PC-9 (cell line): ENCODE measurements at places on chromosomes 1 and 21. TPM values are rescaled to one million over a fixed set of nuclear protein-coding genes. Genes with fewer than 3 reads are reported as not detected.

DNA sequence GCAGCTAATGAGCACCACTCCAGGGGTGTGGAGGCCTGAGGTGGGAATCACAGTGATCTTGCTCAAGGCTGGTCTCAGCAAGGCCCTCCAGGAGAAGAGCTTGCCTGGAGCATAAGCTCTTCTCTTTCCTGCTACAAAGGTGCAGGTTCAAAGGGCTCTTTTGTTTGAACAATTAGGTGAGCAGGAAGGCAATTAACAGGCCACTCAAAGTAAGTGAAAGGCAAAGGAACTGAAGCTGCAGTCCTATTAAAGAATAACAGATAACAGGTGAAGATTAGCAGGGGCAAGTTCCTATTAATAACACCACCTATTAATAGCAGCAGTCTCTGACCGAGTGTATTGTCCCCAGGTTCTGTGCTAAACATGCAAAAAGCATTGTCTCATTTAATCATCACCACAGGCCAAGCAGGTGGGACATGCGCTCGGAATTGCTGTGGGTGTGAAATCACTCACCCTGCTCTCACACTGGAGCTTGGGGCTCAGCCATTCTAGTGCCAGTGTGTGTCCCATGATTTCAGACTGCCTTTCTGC, 113.8 kb downstream of the RHOU start:
- DNase-seq = no peak

DNA sequence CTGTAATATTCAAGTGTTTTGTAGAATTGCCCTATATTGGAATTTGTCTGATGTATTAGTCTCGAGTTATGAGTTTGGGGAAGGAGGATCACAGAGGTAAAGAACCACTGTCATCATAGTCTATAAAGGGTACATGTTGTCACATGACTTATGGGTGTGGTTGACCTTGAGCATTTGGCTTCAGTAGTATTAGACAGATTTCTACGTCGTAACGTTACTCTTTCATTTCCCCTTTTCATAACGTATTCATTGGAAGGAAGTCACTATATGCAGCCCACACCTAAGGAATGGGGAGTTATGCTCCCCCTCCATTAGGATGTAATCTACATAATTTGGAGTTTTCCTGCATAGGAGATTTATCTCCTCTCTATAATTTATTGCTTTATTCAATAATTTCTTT, 110.1 kb upstream of the VAV3 start:
- DNase-seq = no peak

GRCh38 chr1:157852476-157852875, 10.9 kb upstream of the CD5L start:
- DNase-seq = no peak

DNA sequence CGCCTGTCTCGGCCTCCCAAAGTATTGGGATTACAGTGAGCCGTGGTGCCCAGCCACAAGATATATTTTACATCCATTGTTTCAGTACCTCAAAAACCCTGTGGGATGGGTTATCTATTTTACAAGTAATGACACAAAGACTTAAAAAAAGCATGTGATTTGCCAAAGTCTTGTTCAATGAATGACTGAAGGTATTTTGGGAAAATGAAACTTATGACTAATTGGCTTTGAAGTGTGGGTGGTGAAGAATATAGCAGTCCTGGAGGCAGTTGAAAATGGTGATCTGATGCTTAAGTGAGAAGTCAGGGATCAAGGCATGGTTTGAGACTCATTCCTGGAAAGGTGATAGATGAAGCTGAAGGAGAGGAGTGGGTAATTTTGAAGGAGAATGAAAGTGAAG, 3.0 kb downstream of the SWT1 start:
- no peak for DNase-seq

- DNase-seq = no peak
Observed at GRCh38 chr1:33009561-33009960, 27.1 kb downstream of the AK2 start.

The ST6GALNAC5 gene
- 0.24 and 0.85 TPM in 2 replicates for total RNA-seq

The OR2L8 gene
- not detected in 2 replicates for total RNA-seq
